Activated CD8-positive, alpha-beta memory T cell treated with anti-CD3 and anti-CD28 coated beads for 4 hours (primary cell): ENCODE measurements at places on chromosomes 5 and 9.
A peak's percentile ranks its signal among the peaks of the same experiment; 100 is the strongest.

DNA sequence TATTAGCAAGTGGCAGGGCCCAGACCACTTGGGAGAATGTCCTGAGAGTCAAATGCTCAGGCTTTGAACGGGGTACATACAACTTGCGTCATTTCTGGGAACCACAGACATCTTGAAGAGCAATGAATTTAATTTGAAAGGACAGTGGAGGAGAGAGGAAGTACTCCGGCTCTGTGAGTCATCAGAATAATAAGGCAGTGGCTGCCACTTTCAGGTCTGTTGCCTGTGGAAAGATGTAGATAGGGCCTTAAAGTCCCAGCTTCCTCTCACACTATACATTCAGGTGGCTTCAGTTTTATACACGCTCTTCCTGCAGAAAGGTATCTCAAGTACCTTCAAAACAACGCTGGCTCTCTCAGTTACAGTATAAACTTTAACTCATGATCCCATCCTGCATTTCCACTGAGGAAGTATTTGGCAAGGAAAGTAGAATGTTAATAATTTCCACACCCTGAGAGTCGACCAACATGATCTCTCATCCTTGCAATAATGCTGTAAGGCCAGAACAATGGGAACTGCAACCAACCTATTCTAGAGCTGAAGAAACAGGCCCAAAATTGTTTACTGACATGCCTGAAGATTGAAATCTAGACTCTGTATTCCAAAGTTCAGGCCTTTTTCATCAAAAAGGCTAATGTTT is 6.8 kb upstream of the PRUNE2 start:
- no peak for DNase-seq

GRCh38 chr5:98110282-98110691 is 663.2 kb upstream of the RGMB start:
- no peak for DNase-seq

GRCh38 chr5:22998362-22998761 is 145.2 kb upstream of the CDH12 start:
- DNase-seq: no peak

- no peak for DNase-seq
These were observed 145.4 kb downstream of the CMYA5 start for GRCh38 chr5:79834754-79835714.

DNA sequence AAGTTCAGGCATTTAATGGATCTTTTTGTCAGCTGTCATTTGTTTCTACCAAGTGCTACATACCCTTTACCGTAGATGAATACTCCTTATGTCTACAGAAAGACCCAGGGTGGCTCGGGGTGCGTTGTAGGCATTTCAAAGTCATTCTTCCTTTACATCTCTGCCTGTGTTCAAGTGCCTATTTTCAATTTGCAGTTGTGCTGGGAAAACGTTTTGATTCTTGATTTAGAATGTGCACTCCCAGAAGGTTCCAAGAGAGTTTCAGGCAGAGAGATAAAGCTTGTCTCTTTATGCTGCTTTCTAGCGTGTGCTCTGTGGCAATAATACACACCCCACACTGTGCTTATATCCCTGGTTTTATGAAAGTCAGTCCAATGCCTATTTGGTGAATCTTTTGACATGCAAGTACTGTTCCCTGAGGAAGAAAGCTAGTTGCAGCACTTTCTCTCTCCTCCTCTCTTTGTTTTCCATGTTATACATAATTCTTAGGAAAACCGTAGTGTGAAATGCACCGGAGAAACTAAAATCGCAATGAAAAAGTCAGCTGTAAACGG is 828.1 kb upstream of the ZNF608 start:
- DNase-seq: no peak

DNA sequence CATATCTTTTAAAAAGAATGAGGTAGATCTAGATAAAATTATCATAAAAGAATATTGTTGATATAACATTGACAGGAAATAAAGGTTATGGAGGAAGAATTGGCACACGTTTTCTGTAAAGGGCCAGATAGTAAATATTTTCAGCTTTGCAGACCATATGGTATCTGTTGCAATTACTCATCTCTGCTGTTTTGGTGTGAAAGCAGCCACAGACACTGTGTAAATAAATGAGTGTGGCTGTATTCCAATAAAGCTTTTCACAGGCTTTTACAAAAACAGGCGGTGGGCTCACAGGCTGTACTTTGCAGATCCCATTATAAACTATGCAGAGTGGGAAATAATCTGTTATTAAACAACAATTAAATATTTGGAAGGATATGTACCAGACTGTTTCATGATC is 87.4 kb downstream of the SGCD start:
- DNase-seq: no peak

DNA sequence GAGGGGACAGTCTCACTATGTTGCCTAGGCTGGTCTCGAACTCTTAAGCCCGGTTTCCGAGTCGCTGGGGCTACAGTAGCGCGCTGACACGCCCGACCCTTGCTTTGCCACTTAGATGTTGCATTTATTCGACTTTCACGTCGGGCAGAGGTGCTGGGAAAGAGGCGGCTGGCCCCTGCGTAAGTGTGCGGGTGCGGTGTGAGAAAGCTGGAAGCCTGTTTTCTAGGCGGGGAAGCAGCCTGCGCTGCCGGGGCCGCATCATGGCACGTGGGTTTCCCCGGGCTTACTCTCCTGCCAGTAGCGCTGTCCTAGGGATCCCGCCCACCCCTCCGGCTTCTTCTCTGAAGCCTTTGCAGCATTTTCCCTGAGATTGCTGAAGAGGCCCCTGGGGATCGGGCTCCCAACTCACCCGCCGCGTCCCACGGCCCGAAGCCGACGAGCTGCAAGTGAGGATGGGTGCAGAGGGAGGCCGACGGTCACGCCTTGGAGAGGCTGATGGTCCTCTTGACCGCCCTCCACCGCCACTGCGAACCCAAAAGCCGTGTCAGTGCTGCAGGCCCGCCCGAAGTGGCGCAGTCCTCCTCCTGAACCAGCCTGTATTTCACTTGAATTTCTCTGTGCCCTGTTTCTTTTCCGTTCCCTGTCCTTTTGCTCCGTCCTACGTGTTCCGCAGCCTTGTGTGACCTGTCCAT is 5.8 kb upstream of the TRIM41 start:
- DNase-seq: peak; percentile 31

- DNase-seq: no peak
These were observed 141.1 kb downstream of the ENTREP1 start for GRCh38 chr9:69466151-69466550.

GRCh38 chr5:116421080-116421629 is 153.5 kb downstream of the SEMA6A start:
- DNase-seq: no peak

DNA sequence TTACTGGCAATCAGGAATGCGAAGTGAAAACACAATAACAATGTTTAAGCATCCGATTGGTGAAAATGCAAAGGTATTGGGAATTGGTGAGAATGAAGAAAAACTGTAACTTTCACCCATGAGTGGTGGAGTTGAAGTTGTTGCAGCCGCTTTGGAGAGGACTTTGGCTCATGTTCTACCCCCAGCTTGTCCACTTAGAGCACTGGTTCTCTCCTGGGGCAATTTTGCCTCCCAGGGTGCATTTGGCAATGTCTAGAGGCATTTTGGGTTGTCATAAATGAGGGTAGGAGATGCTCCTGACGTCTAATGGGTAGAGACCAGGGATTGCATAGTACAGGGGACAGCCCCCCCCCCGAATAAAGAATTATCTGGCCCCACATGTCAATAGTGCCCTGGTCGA is 46.2 kb downstream of the ANKRD33B start:
- no peak for DNase-seq

DNA sequence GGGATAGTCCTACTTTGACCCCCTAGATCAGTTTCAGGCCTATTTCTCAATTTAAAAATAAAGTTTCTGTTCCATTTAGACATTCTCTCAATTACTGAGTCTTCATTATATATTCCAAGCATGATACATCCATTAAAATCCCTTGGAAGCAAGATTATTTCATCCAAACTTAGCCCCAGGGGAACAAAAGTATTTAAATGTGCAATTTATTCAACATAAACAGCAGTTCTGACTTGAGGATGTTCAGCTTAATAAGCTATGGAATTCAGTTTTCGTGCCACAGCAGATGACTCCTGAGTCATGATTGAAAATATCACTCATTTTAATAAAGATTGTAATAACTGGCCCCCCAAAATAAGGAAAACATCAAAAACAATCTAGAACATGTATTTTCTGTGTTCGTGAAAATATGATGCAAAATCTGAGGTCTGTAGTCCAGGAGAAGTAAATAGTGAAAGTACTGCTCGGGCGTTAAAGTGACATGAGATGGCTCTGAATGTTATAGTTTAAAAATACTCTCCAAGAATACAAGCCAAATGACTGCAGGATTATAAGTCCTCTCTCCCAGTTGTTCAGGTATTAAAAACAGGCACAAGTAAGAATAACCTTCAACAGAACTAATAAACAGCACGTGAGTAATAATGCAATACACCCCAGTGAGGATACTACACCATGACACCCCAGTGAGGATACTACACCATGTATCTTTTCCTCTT is 67.1 kb downstream of the RETREG1 start:
- DNase-seq: no peak

DNA sequence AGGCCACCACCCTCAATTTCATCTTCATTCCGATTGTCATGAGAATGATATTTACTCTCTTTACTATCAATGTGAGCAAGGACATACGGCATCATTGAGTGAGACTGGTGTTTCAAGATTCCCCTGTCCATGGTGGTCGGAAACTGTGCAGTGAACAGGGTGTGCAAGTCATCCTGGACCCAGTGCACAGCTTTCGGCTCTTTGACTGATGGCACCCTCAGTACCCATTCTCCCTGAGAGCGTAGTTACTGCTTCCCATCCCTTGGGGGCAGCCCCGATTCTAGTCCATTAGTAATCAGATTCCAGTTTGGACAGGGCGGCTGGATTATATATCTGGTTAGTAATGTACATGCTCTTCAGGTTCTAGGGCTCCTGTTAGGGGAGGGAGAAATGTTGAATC is 61.7 kb upstream of the SUB1 start:
- no peak for DNase-seq

- DNase-seq: no peak
These were observed 25.7 kb upstream of the DENND1A start for GRCh38 chr9:123955637-123956036.

GRCh38 chr9:86407022-86407421 is 52.8 kb upstream of the TUT7 start:
- DNase-seq: no peak

GRCh38 chr9:95225076-95225725 is 92.3 kb downstream of the FANCC start:
- no peak for DNase-seq

DNA sequence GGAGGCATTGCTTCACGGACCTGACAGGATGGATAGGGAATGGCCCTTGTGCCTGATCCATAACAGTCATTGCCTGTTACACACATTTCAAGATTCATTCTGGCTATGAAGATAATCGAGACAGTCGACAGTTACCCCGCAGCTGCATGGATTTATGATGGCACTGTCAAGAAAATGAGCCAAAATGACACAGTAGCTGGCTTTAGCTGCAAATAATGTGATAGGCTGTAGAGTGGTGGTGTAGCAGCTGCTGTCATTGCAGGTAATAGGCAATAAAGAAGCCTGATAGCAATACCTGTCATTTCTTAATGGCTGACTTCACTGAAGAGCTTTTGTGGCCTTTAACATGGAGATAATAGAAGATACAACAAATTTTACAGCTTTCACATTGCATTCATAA is 1085.2 kb upstream of the ARRDC3 start:
- no peak for DNase-seq

GRCh38 chr9:110175275-110175968 is 32.5 kb downstream of the C9orf152 start:
- DNase-seq: no peak

GRCh38 chr5:2677689-2678088 is 73.8 kb downstream of the IRX2 start:
- DNase-seq: no peak

DNA sequence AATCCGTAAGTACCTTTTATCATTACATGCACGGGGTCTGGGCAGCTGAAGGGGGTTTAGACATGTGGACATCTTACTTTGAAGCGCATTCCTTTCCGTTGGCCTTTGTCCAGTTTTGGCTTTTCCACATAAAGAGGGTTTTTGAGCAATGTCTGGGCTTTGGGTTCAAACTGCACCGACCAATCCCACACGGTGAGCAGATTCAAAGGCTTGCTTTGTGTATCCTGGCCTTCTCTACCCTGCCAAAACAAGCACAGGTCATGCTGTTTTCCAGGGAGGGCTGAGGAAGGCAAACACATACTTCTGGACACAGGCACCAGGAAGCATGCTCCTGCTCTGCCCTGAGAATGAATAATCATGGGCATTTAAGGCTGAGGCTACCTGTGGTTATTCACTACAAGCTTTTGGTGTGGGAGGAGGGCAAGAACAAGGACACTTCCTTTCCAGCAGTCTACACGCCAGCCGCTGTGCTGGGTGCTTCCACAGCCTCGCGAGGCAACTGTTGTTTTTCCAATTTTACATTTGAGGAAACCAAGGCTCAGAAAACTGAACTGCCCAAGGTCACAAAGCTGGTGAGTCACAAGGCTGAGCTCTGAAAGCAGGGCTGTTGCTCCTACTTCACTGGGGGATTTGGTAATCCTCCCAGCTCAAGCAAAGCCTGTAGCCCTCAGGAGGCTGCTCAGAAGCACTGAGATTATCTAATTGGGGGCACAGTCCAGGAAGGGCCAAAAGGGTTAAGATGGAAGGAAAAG is 59.8 kb upstream of the GOLPH3 start:
- no peak for DNase-seq

- no peak for DNase-seq
These were observed 28.4 kb upstream of the LRRC19 start for GRCh38 chr9:27033815-27034403.

DNA sequence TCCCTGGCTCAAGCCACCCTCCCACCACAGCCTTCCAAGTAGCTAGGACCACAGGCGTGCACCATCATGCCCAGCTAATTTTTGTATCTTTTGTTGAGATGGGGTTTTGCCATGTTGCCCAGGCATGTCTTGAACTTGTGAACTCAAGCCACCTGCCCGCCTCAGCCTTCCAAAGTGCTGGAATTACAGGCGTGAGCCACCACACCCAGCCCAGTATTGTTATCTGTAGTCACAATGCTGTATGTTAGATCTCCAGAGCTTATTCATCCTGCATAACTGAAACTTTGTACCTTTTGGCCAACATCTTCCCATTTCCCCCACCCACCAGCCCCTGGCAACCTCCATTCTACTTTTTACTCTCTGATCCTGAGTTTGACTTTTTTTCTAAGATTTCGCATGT is 37.5 kb downstream of the CREBRF start:
- no peak for DNase-seq

- DNase-seq: no peak
These were observed 253.4 kb downstream of the ARHGAP26 start for GRCh38 chr5:143023411-143024096.

GRCh38 chr5:173909199-173909598 is 21.1 kb downstream of the CPEB4 start:
- DNase-seq: no peak

GRCh38 chr9:8224381-8224801 is 424.8 kb upstream of the DMAC1 start:
- DNase-seq: no peak
